A549 treated with ZK216348 at 1 μM for 4 hours (cell line): ENCODE measurements at places on chromosomes 12 and 14. TPM values are rescaled to one million over a fixed set of nuclear protein-coding genes. Genes with fewer than 3 reads are reported as not detected.

BTBD6 gene
- 24.6 to 44.9 TPM (median 43.5 TPM) in 5 replicates for total RNA-seq

PLEK2 gene
- total RNA-seq = 18.2 to 25.9 TPM (median 20.9 TPM) in 5 replicates

KRT4 gene
- 1.7 to 4.0 TPM (median 2.7 TPM) in 5 replicates for total RNA-seq

USP44 gene
- 0.07 to 0.34 TPM (median 0.12 TPM) in 4 of 5 replicates, not detected in the other for total RNA-seq

GALNT4 gene
- total RNA-seq = 4.8 to 11.6 TPM (median 10.3 TPM) in 5 replicates

SPIC gene
- not detected in 5 replicates for total RNA-seq

JAG2 gene
- total RNA-seq = 12.6 to 30.0 TPM (median 29.1 TPM) in 5 replicates

CACNA1C gene
- total RNA-seq = 0.09 to 0.11 TPM in 2 of 5 replicates, not detected in the others

STON2 gene
- total RNA-seq = 0.93 to 1.6 TPM (median 1.0 TPM) in 5 replicates

PFKM gene
- 20.5 to 28.1 TPM (median 26.6 TPM) in 5 replicates for total RNA-seq

PTPRR gene
- 0.18 to 0.57 TPM (median 0.34 TPM) in 4 of 5 replicates, not detected in the other for total RNA-seq

ANGEL1 gene
- 6.7 to 9.6 TPM (median 9.4 TPM) in 5 replicates for total RNA-seq

INHBC gene
- total RNA-seq = 0.07 TPM in 1 of 5 replicates, not detected in the others

KRAS gene
- total RNA-seq = 6.6 to 17.0 TPM (median 14.7 TPM) in 5 replicates

MUCL1 gene
- total RNA-seq = not detected in 5 replicates

SERPINA9 gene
- total RNA-seq = not detected in 5 replicates

TMTC2 gene
- 0.91 to 1.6 TPM (median 1.2 TPM) in 5 replicates for total RNA-seq

STAC3 gene
- total RNA-seq = 0.17 to 0.68 TPM (median 0.36 TPM) in 5 replicates

PRDM4 gene
- total RNA-seq = 19.0 to 22.2 TPM (median 20.8 TPM) in 5 replicates

TAS2R10 gene
- 0.19 TPM in 1 of 5 replicates, not detected in the others for total RNA-seq

ADGRD1 gene
- 0.15 to 1.0 TPM (median 0.39 TPM) in 5 replicates for total RNA-seq

TTC9 gene
- 2.3 to 3.0 TPM (median 2.8 TPM) in 5 replicates for total RNA-seq

ZC3H10 gene
- total RNA-seq = 1.9 to 4.3 TPM (median 3.3 TPM) in 5 replicates

OSBPL8 gene
- total RNA-seq = 9.6 to 22.3 TPM (median 17.8 TPM) in 5 replicates

KRT7 gene
- 3,669 to 5,808 TPM (median 4,897 TPM) in 5 replicates for total RNA-seq

NDRG2 gene
- total RNA-seq = 1.8 to 3.8 TPM (median 3.4 TPM) in 5 replicates

DBX2 gene
- total RNA-seq = not detected in 5 replicates

TAS2R13 gene
- not detected in 5 replicates for total RNA-seq

FGF6 gene
- total RNA-seq = not detected in 5 replicates

NANOG gene
- not detected in 5 replicates for total RNA-seq

TAS2R20 gene
- 0.13 to 0.30 TPM (median 0.18 TPM) in 4 of 5 replicates, not detected in the other for total RNA-seq

FOXA1 gene
- 5.3 to 10.3 TPM (median 8.2 TPM) in 5 replicates for total RNA-seq

ERBB3 gene
- total RNA-seq = 1.0 to 3.4 TPM (median 1.7 TPM) in 5 replicates

PPP1R12A gene
- total RNA-seq = 22.4 to 48.1 TPM (median 29.1 TPM) in 5 replicates

MAP3K9 gene
- total RNA-seq = 4.3 to 6.5 TPM (median 5.4 TPM) in 5 replicates

TOMM20L gene
- not detected in 5 replicates for total RNA-seq

KLRC2 gene
- 0.85 to 2.1 TPM (median 1.4 TPM) in 5 replicates for total RNA-seq

NTS gene
- total RNA-seq = 48.6 to 98.4 TPM (median 71.5 TPM) in 5 replicates

CD4 gene
- not detected in 5 replicates for total RNA-seq

PPP4R4 gene
- 0.06 to 0.58 TPM (median 0.37 TPM) in 5 replicates for total RNA-seq

LRFN5 gene
- 0.04 TPM in 1 of 5 replicates, not detected in the others for total RNA-seq

CCDC175 gene
- not detected in 5 replicates for total RNA-seq

SRRM4 gene
- not detected in 5 replicates for total RNA-seq

SLC25A21 gene
- 0.34 to 2.3 TPM (median 0.75 TPM) in 5 replicates for total RNA-seq

LGR5 gene
- not detected in 5 replicates for total RNA-seq

KLHL42 gene
- 13.6 to 23.3 TPM (median 19.0 TPM) in 5 replicates for total RNA-seq

DDN gene
- 0.40 to 0.81 TPM (median 0.70 TPM) in 5 replicates for total RNA-seq

GPR65 gene
- total RNA-seq = not detected in 5 replicates

HCAR3 gene
- total RNA-seq = 0.06 to 0.14 TPM (median 0.11 TPM) in 3 of 5 replicates, not detected in the others

FOXM1 gene
- total RNA-seq = 77.0 to 96.8 TPM (median 92.7 TPM) in 5 replicates

WNT1 gene
- 0.13 to 0.20 TPM in 2 of 5 replicates, not detected in the others for total RNA-seq

ASCL1 gene
- not detected in 5 replicates for total RNA-seq

KRT81 gene
- total RNA-seq = 2,470 to 4,224 TPM (median 3,729 TPM) in 5 replicates

LMBR1L gene
- 11.2 to 19.4 TPM (median 15.6 TPM) in 5 replicates for total RNA-seq
